WERI-Rb-1 (cell line): ENCODE measurements at places on chromosomes 4 and X.
A peak's percentile ranks its signal among the peaks of the same experiment; 100 is the strongest.

GRCh38 chr4:14841801-14842768 lies 160.2 kb upstream of the CPEB2 start:
- no peak for DNase-seq

DNA sequence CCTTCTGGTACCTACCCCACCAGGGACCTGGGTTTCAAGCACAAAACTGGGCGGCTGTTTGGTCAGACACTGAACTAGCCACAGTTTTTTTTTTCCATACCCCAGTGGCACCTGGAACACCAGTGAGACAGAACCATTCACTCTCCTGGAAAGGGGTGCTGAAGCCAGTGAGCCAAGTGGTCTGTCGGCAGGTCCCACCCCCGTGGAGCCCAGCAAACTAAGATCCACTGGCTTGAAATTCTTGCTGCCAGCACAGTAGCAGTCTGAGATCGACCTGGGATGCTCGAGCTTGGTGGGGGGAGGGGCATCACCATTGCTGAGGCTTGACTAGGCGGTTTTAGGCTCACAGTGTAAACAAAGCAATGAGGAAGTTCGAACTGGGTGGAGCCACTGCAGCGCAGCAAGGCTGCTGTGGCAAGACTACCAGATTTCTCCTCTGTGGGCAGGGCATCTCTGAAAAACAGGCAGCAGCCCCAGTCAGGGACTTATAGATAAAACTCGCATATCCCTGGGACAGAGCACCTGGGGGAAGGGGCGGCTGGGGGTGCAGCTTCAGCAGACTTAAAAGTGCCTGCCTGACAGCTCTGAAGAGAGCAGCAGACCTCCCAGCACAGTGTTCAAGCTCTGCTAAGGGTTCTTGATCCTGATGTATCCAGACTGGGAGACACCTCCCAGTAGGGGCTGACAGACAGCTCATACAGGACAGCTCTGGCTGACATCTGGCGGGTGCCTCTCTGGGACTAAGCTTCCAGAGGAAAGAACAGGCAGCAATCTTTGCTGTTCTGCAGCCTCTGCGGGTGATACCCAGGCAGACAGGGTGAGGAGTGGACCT lies 223.0 kb downstream of the COX18 start:
- peak; percentile 18 for DNase-seq

DNA sequence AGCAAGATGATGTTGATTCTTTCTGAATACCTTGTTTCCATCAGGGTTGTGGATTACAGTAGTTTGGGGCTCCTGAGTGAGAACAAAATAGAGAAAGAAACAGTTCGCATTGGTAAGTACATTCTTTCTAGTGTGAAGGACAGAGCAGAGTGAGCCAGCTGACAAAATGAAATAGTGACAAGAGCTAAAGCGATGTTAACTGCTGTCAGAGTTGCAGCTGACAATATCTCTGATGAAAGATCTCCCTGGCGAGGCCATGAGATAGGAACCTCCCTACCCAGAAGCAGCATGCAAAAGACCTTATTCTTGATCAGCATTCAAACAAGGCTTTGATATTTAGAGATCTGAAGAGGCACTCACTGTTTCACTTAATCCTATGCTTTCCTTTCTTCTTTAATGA lies 258.6 kb downstream of the CAMK2D start:
- DNase-seq: no peak

- DNase-seq: no peak
Measured at GRCh38 chrX:76893930-76894329, 466.4 kb downstream of the MAGEE1 start.

DNA sequence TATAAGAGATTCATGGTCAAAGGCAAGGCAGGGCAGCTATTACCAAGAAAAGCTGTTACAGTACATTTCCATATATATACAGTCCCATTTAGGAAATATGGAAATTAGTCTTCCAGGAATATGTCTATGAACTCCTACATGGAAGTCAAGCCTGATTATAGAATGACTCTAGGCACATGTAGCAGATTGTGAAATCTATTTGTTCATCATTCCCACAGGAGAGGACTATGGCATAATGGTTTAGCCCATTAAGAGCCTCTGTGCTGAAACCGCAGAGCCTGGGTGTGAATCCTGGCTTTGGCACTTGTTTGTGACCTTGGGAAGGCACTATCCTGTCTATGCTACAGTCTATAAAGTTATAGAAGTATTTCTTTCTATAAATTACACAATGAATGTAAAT lies 764.8 kb downstream of the RAPGEF2 start:
- DNase-seq: no peak

DNA sequence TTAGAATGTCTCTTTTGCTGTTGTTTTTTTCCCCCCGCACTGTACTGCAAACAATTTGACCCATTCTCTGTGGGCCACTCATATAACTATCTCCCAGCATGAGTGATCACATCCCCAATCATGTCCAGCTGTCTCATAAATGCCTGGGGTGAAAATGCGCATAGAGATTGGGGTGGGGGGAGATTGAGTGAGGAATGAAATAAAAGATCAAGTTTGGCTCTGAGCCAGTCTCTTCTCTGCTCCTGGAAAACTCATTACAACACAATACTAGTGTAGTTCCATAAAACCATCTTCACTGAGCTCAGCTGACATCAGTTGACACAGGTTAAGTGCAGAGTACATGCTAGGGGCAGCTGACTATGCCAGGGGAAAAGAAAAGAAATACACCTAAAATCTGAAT lies 96.9 kb downstream of the EGF start:
- DNase-seq: no peak

- no peak for DNase-seq
Measured at GRCh38 chr4:173243917-173244658, 75.5 kb downstream of the GALNT7 start.

DNA sequence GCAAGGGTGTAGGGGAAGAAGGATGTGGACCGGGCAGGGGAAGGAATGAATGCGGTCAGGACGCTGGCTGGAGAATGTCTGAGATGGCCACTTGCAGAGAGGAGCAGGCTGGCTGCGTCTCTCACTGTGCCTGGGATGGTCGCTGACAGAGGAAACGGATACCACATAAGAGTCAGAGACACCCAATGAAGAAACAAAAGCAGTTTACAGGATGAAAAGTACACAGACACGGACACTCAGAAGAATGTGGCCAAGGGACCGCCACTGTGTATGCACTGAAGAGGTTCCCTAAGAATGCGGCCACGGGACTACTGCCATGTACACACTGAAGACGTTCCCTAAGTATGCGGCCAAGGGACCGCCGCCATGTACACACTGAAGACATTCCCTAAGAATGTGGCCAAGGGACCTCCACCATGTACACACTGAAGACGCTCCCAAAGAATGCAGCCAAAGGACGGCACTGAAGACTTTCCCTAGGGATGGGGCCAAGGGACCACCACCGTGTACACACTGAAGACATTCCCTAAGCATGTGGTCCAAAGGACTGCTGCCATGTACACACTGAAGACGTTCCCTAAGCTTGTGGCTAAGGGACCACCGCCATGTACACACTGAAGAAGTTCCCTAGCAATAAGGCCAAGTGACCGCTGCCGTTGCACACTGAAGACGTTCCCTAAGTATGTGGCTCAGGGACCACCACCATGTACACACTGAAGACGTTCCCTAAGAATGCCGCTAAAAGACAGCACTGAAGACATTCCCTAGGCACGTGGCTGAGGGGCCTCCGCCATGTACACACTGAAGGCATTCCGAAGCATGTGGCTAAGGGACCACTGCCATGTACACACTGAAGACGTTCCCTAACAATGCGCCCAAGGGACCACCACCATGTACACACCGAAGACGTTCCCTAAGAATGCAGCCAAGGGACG lies 32.2 kb downstream of the DHRSX start:
- no peak for DNase-seq

- no peak for DNase-seq
Measured at GRCh38 chr4:53059256-53059655, 197.1 kb downstream of the RASL11B start.

GRCh38 chrX:131317326-131317725 lies 28.2 kb upstream of the IGSF1 start:
- no peak for DNase-seq

DNA sequence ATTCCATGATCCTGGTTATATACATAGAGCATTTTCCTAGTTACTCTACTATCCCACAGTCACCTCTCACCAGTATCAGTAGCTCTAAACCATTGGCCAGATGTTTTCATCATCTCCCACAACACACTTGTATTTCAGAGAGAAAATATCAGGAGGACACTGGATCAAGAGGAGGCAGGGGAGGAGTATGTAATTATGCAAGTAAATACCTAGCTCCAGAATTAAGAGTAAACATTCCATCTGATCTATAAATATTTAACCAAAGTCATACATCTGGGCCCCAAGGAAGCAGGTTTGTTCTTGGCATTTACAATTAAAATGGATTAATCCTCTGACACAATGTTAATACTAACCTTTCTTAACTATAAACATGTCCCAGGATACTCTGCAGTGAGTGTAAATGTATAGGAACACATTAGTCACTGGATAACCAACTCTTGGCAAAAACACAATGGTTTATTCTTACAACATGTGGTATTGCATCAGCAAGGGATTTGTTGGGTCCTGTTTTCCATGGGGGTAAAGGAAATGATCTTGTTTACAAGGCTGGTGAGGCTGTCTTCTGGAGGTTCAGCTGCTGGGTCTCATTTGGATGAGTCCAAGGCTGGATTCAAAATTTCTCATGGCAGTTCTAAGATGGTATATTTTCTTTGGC lies 170.1 kb downstream of the ATG4A start:
- no peak for DNase-seq

- no peak for DNase-seq
Measured at GRCh38 chr4:71293705-71294104, 45.1 kb upstream of the SLC4A4 start.

DNA sequence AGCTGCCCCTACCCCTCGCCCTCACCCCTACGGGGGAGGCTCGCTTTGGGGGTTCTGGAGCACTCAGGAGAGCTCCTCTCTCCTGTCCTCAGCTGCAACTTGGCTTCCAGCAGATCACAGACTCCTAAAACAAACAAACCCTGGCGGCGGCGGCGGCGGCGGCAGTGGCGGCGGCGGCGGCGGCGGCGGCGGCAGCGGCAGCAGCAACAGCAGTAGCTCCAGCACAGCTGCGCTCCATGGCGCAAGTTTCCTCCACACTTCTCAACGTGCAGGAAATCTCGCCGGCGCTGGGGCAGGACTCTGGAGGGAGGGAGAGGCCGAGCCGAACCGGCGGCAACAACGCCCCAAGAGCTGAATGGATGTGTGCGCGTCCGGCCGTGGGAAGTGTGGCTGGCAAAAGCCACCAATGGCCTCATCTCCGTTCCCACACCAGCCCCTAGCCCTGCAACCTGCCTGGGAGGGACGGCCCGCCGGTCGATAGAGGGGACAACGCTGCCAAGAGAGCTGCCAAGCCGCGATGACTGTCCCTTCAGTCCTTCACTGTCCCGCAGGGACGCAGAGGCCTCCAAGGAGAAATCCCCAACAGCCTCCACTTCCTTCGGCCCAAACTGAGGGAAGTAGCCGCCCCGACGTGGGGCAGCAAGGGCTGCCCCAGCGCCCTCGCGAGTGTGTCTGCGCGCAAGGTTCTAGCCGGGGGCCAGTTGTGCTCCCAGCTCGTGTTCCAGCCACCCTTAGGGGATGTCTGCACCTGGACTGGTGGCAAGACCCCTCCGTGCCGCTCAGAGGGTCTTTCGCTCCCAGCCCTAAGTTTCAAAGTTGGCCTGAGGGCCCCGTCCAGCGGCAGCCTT lies 775 bp downstream of the SHROOM4 start:
- DNase-seq: no peak

GRCh38 chr4:157389741-157390140 lies 169.2 kb downstream of the GRIA2 start:
- no peak for DNase-seq

- no peak for DNase-seq
Measured at GRCh38 chr4:4860600-4861389, 1.3 kb downstream of the MSX1 start.

DNA sequence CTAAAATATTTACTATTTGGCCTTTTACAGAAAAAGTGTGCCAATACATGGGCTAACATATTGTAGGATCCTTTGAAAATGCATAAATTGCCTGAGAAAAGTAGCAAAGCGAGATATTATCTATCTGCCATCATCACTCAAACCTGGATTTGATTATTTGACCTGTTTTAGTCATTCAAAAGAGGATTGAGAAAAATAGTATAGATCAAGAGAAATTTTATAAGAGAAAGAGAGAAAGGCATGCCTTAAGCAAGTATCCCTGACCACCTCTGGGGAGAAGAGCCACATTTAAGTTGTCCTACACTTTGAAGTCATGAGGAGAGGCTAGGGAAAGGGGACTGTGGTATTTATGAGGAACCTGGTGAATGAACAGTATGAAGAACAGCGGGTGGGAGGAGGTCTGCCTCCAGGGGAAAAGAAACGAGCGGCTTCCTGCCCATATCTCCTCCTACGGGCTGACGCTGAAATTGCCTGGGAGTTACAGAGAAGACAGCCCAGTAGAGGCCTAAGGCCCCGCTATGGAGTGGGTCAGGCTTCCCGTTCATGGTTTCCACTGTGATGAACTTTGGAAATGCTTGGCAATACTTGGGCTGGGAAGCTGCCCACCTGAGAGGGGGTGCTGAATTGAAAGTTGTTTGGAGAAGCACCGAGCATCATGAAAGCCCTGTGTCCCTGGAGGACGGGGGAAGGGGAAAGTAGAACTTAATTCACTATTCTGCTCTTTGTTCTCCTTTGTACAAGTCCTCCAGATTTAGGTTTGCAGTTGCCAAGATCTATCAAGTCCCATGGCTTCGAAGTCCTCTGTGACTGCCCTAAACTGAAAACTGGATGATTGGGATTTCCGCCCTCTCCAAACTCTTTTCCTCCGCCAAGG lies 106.9 kb upstream of the ACSL4 start:
- DNase-seq: peak; percentile 10

DNA sequence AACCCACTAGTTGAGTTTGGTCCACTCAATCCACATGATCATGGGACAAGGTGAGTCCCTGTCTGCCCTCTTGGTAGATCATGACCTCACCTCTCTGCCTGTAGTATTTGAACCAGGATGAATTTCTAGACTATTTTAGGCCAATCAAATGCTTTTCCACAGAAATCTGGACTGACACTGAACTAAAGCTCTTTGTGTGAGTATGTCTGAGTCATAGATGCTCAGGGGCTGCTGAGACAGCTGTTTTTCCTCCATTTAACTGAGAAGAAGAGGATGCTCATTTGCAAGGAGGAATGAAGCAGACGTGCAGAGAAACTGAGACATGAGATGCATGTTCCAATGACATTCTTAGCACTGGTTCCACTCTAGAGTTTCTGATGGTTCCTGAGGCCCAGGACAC lies 77.3 kb upstream of the TMEM47 start:
- no peak for DNase-seq

DNA sequence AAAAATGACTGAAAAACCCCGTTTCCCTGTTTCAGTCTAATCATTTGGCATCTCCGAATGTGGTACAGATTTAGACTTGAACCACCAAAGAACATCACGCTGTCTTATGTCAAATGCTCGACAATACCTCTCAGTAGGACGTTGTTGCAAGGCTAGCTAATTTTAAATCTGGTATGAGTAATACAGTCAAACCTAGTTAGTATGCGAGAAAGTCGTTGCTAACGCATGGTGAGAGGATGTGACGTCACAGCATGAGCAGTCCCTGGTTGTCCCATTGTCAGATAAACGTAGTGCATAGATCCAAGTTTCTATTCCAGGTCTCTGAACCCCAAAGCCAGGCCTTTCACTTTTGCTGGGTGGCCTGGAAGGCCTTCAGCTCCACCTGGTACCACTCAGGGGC lies 44.7 kb downstream of the SETD7 start:
- no peak for DNase-seq

GRCh38 chrX:53422861-53423306 lies at the start of gene RIBC1:
Gene RIBC1 (plus strand): TSS chrX:53422873. CDS start chrX:53426277, 3,404 bp downstream.
- no peak for DNase-seq
